NCI-H2171 (cell line): ENCODE measurements at places on chromosomes 2 and 18.

GRCh38 chr18:31329787-31330438 is 12.0 kb downstream of the DSG1 start:
- no peak for DNase-seq

DNA sequence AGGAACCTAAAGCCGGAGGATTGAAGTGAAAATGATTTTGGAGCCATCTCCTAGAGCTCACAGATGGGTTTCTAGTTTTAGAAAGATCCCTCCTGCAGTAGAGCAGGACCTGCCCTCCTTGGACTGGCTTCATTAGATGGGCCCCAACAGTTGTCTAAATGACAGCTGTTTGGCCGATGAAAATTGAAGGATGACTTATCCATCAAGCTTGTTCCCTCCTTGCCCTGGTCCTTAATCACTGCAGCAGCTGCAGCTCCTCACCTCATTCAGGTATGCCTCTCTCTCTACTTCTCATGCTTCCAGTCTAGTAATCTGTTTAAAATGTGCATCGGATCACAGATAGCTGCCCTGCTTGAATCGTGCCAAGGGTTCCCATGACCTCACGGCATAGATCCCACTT is 677.6 kb downstream of the BCL11A start:
- DNase-seq: no peak

DNA sequence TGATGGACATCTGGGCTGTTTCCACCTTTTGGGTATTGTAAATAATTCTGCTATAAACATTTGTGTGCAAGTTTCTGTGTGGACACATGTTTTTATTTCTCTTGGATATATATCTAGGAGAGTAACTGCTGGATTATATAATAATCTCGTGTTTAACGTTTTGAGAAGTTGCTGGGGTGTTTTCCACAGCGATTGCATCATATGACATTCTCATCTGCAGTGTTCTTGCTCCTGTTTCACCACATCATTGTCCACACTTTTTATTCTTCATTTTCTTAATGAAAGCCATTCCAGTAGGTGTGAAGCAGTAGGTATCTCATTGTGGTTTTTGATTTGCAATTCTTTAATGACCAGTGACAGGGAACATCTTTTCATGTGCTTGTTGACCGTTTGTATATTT is 56.9 kb upstream of the ALKAL2 start:
- no peak for DNase-seq

DNA sequence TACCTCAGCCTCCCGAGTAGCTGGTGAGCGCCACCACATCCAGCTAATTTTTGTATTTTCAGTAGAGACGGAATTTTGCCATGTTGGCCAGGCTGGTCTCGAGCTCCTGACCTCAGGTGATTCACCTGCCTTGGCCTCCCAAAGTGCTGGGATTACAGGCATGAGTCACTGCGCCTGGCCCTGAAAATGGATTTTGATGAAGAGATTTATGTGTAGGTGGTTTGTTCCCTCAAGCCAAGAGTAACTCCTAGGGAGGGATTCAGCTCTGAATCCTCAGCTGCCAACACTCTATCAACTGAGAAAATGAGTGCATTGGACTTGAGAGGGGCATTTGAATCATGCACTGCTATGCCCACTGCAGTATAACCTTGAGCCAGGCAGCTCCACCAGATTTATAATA is 17.5 kb upstream of the LIPG start:
- no peak for DNase-seq

DNA sequence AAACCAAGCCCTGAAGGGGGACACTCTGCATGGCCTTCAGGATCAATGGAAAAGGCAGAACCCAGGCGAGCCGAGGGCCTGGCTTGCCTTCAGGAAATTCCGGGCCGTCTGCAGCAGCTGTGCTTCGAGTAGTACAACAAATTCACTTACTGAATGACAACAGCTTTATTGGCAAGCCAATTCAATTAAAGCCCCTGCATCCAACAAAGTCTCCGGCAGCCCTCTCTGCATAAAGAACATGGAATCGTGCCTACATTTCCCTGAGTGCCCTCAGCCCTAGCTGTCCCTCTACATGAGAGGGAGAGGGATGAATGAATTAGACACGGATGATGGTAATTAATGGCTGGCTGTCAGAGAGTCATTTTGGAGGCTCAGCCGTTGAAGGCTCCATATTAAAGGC is 189.0 kb downstream of the BCL11A start:
- no peak for DNase-seq

DNA sequence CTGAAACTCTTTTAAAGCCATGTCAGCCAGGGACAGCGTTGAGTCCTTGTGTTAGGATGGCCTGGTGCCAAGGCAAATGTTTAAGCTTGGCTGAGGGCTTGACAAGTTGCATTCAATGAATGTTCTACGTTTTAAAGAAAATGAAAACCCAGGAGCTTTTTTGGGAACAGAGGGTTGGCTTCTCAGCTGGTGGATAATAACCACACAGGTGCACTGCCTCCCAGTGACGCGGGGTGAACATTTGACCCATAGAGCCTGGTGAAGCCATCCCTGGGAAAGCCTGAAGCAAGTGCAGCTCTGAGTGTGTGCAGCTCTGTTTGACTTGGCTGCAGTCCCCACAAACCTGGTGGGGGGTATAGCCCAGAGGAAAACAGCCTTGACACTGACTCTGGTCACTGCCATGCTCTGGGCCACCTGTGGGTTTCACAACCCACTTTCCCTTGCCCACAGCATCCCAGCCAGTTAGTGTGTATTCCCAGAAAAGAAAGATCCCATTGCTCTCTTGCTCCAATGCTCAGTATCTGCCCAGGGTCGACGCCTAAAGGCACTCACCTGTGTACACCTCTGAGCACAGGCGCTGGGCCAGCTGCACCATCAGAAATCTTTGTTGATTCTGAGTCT is 874.9 kb downstream of the RNF144A start:
- peak; percentile 20 for DNase-seq

DNA sequence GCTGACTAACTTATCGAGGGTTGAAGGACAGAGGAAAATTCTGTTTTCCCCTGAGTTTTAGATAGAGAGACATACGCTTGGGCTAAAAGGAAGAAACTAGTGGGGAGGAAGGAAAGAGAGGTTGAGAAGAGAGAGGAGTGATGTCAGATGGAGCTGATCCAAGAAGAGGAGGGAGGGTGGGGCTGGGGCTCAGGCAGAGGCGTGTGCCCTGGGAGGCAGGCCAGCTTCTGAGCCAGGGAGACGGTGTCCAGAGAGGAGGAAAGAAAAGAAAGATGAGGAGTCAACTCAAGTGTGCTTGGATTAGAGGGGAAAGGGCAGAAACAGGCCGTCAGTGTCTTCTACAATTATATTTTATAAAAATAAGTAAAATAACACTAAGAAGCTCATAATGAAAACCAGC is 56.2 kb downstream of the EMILIN2 start:
- DNase-seq: no peak

DNA sequence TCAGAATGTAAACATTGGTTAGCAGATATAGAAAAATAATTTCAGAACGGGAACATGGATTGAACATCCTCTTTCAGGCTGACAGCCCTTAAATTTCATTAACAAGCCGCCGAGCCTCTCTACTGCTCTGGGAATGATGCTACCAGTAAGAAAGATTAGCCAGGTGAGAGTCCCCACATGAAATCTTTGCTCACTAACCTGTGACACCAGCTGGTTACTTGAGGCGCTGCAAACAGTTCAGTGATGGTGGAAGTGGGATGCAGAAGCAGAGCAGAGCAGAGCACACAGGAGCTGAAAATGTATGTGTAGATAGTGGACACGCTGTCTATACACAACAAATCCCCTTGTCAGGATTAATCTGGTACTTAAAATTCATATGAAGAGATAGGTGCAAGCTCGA is 721.1 kb downstream of the DPP10 start:
- DNase-seq: no peak

- no peak for DNase-seq
Observed at GRCh38 chr2:144654523-144654922, 134.6 kb upstream of the ZEB2 start.

DNA sequence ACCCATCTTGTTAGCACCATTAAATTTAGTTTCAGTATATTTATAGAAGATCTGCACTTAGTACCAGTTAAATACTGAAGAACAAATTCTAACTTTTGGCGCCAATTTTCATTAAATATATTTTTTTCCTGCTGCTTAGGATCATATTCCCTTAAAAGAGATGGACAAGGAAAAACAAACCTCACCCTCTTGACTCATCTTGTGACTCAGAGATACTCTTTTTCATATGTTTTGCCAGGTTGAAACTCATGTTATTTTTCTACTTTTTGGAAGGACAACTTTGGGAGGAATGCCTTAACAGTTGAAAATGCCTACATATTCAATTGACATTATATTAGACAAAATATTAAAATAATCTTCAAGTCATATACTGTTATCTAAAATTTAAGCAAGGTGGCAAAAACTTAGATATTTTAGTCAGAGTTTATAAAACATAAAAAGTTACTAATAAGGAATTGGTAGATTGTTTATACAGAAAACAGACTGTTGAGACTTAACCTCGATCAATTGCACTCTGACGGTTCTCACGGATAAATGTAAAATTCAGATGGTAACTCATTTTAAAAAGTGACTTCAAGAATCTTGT is 36.2 kb downstream of the PNO1 start:
- DNase-seq: no peak

DNA sequence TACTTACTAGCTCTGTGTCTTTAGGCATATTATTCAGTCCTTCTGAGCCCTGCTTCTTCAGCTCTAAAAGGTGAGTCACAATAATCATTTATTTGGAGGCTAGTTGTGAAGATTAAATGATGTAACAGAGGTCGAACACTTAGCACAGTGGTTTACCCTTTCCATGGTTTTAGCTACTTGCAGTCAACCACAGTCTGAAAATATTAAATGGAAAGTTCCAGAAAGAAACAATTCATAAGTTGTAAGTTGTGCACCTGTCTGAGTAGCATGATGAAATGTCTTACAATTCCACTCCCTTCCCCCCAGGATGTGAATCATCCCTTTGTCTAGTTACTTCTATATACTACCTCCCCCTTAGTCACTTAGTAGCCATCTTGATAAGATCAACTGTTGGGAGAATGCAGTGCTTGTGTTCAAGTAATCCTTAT is 217.6 kb upstream of the THUMPD2 start:
- DNase-seq: no peak

DNA sequence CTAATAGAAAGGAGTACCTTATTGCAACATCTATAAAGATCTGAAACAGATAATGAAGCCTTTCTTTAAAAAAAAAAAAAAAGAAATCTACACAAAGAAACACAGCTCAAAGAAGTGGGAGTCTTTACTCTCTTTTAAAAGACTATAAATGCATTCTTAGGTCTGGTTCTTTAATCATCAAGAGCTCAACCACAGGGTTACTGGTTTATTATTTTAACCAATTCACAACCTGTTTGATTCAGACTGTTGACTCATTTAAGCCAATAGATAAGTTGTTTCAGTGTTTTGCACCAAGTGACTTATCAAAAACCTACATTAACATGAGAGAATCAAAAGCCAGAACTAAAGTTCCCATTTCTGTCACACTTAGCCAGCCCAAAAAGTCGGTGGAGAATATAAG is 93.1 kb downstream of the TCF4 start:
- DNase-seq: no peak

DNA sequence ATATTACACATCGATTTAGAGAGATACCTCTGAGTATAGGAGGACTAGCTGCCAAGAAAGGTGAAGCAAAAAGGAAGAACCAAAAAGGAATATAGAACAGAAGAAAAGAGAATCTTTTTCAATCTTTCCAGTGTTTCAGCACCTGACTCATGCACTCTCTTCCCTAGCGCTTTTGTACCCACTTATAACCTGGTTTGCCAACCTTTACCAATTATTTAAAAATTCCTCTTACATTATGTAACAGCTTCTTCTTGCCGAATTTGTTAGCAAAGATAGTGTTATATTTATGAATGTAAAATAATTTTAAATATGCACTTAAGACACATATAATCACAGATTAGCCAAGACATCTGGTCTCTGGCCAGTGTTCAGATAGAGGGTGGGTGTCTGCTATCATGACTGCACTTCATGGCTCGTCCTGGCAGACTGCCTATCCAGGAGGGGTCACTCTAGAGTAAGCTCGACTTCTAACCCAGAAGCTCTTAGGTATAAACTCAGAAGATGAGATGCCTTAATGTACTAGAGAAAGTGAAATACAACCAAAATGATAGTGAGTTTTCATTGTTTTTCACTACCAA is 122.9 kb downstream of the ATAD2B start:
- DNase-seq: no peak

DNA sequence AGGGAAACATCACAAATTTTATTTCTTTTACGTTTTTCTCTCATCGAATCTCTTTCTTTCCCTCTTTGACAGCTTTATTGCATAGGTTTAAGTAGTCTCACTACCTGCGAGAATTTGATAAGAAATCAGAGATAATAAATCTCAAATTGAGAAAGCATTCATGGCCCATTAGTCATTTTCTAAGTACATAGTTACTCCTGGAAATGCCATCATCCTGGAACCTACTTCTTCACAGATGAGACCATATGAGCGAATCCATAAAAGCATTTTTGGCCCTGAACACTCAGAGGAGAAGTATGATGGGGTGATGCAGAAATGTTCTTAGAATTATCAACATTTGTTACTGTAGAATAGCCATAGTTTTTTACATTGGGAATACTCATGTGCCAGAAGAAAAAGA is 138.0 kb upstream of the ARHGAP28 start:
- no peak for DNase-seq

GRCh38 chr2:45822272-45822630 is 170.8 kb downstream of the PRKCE start:
- no peak for DNase-seq

GRCh38 chr2:224379172-224379571 is 22.7 kb downstream of the FAM124B start:
- DNase-seq: no peak

GRCh38 chr18:55404832-55405465 is 183.0 kb downstream of the TCF4 start:
- DNase-seq: peak; percentile 46

GRCh38 chr2:15047184-15047583 is 414.7 kb downstream of the LRATD1 start:
- DNase-seq: no peak

DNA sequence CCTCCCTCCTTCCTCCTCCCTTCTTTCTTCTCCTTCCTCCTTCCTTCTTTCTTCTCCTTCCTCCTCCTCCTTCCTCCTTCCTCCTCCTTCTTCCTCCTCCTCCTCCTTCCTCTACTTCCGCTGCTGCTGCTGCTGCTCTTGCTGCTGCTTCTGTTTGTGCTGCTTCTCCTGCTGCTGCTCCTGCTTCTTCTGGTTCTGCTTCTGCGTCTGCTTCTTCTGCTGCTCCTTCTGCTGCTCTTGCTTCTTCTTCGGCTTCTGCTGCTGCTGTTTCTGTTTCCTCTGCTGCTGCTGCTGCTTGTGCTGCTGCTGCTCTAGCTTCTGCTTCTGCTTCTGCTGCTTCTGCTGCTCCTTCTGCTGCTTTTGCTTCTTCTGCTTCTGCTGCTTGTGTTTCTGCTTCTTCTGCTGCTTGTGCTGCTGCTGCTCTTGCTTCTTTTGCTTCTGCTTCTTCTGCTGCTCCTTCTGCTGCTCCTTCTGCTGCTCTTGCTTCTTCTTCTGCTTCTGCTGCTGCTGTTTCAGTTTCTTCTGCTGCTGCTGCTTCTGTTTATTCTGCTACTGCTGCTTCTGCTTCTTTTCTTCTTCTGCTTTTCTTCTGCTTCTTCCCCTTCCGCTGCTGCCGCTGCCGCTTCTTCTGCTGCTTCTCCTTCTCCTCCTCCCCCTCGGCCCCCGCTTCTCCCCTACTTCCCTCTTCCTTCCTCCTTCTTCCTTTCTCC is 8.6 kb downstream of the SNRNP27 start:
- DNase-seq: no peak

- DNase-seq: no peak
Observed at GRCh38 chr2:227383686-227384085, 4.1 kb downstream of the SCYGR1 start.
